ENCODE measurements at places on chromosomes 16 and 17.

DNA sequence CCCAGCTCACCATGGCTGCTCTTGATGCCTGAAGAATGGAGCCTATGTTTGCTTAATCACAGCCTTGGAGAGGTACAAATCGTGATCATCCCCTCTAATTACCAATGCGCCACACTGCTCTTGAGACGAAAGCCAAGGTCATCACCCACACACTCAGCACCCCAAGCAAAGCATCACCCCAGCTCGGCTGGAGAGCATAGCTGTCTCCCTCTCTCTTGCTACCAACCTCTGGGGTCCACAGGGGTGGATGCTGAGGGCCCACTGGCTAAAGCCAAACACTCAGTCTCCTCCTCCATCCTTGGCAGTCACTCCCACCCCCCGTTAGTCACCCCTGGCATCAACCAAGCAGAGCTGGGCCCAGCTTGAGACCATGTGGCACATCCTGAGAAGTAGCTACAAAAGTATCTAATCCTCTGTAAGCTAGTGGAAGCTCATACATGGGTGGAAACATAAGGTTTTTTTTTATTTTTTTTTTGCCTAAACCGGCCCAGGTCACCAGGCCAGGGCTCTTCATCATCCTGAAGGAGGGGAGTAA is 44.8 kb downstream of the PIMREG start:
- no peak for DNase-seq

DNA sequence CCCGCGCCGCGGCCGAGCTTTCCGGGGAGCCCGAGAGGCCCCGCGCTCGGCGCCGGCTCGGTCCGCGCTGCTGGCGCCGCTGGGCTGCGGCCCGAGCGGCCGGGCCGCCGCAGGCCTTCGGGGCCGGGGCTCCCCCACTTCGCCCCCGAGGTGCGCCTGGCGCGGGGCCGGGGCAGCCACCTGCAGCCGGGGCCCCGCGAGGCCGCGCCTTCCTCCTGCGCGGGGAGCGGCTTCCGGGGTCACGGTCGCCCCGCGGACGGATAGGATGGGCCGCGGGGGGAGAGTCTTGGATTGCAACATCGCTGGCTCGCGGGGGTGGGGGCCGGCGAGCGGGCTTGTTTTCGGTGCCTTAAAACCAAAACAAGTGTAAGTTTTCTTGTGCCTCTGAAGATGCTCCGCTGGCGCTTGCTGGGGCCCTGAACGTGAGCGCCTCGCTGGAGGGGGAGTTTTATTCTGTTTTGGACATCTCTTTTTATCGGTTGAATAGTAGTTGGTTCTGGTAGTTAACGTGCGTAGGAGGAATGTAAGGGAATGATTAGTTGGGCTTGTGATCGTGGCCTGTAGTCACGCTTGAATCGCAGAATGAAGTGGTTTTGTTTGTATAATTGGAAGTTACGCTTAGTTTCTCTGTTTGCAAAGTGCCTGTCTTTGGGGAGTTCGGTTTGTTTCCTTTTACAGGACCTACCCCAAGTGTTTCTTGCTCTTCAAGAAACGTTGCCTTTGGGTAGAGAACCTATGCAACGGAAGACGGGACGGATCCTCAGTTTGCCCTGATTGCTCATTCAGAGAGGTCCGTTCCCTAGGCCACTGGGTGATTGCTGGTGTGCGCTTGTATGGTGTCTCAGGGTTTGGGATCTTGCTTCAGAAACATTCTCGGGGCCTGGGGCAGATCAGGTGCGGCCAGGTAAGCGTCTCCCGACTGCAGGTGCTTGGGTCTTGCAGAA is 724 bp downstream of the UBE2I start:
- peak; percentile 30 for DNase-seq

DNA sequence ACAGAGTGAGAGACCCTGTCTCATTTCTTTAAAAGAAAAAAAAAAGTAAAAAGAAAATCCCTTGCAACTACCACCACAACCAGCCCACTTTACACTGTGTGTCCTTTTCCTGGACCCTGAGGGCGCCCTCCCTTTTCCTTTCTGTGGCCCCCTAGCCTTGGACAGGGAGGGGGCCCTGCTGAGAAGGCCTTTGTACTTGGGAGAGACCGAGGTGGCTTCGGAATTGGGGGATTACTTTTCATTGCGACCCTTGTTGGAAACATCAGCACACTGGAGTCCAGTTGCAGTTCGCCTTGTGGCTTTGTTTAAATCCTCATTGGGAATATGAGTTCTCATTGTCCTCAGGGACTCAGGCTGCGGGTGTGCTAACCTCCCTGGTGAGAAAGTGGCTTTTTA is 9.4 kb upstream of the DNASE1 start:
- no peak for DNase-seq

GRCh38 chr16:22189473-22190080 is 16.5 kb upstream of the EEF2K start:
- DNase-seq = no peak

- DNase-seq = no peak
Observed at GRCh38 chr16:4515611-4516233, 22.9 kb downstream of the CDIP1 start.

DNA sequence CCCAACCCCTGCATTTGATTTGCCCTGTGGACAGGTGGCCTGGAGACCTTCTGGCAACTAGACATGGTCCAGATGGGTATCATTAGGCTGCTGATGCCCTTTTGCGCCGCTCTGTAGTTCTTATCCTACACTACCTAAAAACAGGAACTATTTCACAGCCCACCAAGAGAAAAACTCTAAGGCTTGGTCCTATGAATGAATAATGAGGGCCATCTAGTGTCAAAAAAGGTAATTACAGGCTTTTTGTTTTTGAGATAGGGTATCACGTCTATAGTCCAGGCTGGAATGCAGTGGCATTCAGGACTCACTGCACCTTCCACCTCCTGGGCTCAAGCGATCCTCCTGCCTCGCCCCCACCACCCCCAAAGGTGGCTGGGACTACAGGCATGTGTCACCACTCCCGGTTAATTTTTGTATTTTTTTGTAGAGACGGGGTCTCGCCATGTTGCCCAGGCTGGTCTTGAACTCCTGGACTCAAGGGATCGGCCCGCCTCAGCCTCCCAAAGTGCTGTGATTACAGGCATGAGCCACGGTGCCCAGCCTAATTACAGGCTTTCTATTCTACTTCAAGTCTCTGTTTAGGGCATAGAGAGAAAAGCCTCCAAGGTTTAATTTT is 20.9 kb downstream of the COIL start:
- DNase-seq = no peak

GRCh38 chr17:51132964-51133319 is 12.3 kb upstream of the SPAG9 start:
- DNase-seq = no peak

- DNase-seq = no peak
Observed at GRCh38 chr17:63398680-63399079, 47.4 kb downstream of the CYB561 start.

GRCh38 chr16:30054451-30054850 is 11.1 kb upstream of the ALDOA start:
- no peak for DNase-seq

DNA sequence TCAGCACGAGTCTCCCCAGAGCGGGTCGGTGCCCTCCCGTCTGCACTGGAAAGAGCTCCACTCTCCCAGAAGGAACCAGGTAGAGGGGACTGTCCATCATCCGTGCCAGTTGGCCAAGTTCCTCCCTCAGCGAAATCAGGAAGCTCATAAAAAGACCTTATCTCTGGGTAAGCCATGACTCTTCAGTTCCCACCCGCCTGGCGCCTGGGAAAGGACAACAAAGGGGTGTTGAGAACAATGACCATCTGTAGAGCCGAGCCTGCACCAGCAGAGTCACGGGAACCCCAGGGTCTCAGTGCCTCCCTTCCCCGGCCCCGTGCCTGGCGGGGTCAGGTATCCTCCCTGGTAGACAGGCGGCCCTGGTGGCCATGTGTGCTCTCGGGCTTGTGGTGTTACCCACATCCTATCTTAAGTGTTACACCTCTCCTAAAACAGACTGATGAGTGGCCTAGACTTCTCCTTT is 190.7 kb downstream of the AXIN2 start:
- DNase-seq = no peak

DNA sequence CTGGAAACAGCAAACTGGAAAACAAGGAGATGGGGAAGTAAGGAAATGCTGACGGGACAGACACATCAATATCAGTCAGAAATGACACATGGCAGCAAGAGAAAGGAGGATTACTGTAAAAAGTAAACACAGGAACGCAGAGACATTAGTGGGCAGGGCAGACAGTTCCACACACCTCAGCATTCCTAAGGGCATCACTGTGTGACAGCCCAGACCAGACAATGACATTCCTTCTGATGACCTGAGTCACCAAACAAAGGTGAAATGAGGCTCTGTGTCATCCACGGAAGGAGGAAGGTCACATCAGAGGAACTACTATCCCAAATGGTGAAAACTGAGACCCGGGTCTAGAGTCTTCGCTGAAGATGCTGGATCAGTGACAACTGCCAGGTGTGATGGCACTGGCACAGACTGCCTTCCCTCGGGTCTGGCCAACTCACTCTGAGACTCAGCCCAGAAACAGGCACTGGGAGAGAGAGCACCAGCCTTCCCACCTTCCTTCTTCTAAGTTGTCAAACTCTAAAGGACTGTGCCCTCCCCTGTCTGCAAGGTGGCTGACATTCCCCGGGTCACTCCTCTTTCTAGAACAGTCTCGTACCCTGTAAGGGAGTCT is 36.7 kb downstream of the TK2 start:
- no peak for DNase-seq

DNA sequence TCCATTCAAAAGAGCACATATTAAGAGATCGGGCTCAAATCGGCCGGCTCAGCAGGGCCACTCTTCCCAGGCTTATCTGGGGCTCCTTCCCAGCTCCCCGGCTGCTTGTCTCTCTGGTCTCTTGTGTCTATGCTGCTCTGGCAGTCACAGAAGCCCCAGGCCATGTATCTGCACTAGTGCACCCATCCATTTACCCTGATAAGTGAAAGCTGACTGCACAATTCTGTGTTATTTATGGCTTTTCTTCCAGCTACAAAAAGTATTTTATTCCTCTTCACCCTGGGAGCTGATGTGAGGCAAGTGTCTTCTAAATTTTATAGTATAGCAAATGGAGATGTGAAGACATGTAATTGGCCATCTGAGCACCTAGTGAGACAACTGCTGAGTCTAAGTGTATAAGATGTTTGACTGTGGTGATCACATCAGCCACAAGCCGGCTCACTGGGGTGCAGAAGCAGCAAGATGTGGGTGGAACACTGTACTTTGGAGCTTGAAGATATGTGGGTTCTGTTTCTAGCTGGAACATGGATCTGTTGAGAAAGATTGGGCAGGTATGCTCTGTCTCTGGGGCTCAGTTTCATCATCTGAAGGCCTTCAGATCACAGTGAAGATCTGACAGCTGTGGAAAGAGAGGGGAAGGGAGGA is 78.1 kb upstream of the MPHOSPH6 start:
- no peak for DNase-seq

DNA sequence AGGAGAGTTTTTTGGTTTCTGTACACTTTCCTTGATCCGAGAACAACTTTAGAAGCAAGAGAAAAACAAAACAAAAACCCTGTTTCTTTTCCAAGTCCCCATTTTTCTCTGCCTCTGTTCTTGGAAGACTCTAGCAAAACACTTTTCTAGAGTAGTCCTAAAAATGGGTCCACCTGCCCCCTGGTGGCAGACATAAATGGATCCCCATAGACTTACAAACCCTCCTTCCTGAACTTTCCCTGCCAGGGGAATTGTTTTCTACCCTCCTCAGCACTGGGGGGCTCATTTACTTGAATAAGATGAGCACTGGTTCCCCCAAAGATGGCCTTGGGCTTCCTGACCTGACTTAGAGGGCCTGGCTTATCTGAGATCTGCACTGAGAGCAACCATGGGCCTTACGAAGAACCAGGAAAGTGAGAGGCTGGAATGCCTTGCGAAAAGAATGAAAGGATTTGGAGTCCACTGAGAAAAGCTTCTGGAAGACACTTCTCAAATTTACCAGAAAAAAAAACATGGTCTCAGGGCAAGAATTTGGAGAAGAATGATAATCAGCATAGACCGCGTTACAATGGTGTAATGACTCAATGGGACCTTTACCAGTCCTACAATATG is 48.0 kb upstream of the CDYL2 start:
- no peak for DNase-seq

DNA sequence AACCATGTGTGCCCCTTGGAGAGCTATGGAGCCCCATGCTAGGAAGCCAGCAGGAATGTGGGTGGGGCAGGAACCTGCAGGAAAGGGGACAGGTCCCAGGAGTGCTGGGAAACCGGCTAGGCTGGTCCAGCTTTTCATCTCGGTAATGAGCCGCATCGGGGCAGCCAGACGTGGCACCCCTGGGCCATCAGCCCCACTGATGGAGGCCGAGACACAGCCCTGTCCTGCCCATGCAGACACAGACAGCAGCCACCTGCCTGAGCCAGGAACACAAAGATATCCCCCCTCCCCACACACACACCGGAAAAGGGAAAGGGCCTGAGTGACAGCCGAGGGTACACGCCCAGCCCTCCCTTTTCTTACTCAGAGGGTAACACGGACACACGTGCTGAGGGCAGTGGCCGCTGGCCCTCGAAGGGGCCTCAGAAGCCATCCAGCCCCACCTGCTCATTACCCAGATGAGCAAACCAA is 18.1 kb downstream of the PPL start:
- no peak for DNase-seq

DNA sequence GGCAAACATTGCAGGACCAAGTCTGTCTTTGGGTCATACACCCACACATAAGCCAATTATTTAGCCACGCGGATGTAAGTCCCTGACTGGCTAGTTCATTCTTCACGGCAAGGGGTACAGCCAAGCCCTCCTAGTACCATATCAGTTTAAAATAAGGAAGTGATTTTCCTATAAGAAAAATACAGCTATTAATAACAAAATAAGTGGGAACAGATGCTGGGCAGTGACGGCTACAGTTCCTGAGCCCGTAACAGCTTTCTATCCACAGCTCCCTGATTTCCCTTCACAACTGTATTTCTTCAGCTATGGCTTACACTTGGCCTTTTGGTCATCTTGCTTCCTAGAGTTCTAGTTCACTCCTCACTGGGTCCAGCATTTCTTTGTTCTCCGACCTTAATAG is 542.4 kb upstream of the C16orf82 start:
- DNase-seq = no peak

DNA sequence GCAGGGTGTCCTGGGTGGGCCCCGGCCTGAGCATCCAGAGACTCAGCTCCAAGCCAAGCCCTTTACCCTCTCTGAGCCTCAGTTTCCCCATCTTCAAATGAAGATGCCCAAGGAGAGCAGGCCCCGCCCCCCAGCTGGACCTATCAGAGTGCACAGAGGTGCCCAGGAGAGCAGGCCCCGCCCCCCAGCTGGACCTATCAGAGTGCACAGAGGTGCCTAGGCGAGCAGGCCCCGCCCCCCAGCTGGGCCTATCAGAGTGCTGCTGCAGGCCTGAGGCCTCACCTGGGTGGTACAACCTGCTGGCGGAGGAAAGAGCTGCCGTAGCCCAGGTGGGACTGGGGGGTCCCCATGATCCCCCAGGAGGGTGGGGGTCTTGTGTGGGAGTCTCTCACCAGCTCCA is 3.4 kb upstream of the SSTR5 start:
- DNase-seq = no peak

DNA sequence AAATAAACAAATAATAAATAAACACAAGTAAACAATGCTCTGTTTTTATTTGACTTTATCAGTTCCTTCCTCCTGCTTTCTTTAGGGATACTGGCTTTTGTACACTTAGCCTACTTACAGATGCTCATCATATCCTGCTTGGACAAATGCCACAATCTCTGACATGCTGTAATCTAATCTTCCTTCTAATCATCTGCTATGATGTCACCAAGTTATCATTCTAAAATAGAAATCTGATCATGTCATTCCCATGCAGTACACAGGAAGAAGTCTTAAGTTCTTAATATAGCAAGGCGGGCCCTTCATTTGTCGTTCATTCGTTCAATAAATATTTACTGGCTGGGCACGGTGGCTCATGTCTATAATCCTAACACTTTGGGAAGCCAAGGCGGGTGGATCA is 9.1 kb upstream of the UBB start:
- no peak for DNase-seq
